ENCODE measurements at places on chromosomes 6 and 20. TPM values are rescaled to one million over a fixed set of nuclear protein-coding genes. Genes with fewer than 3 reads are reported as not detected.

GRCh38 chr20:35801865-35802264 is 30.1 kb downstream of the PHF20 start:
- no peak for DNase-seq
- H3K27me3 ChIP-seq = no peaks in the 10 kb centered on the region

- DNase-seq = no peak
- peak overlapping the region; percentile 7 for H3K27ac ChIP-seq
- no peaks in the 10 kb centered on the region for H3K27me3 ChIP-seq
- no peak overlapping the region for H3K4me3 ChIP-seq
These were observed 20.1 kb downstream of the ECT2L start for GRCh38 chr6:138815797-138816528.

DNA sequence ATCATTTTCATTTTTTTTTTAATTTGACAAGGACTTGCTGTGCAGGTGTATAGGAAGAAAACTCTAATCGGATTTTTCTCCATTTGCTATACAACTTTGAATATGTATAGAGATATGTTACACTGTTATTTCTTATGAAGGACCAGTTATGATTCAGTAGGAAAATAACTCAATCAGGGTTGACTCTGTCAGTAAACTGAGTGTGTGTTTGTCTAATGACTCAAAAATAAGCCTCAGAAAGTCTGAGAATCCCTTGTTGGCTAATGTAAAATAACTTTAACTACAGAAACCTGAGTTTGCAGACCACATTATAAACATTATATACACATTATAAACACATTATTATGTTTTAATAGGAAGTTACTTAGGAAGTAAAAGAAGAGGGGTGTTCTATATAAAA is 352.6 kb downstream of the RIMS1 start:
- H3K27me3 ChIP-seq = no peaks in the 10 kb centered on the region
- no peak overlapping the region for H3K27ac ChIP-seq
- no peaks in the 10 kb centered on the region for H3K4me1 ChIP-seq

The AKAP7 gene
- 10.9 TPM for total RNA-seq

Measured in left ventricle myocardium inferior (tissue), 1 donor.